ENCODE measurements at places on chromosomes 7 and 10. TPM values are rescaled to one million over a fixed set of nuclear protein-coding genes. Genes with fewer than 3 reads are reported as not detected.

GRCh38 chr10:119039161-119039560 is 9.6 kb downstream of the NANOS1 start:
- no peak for DNase-seq

DNA sequence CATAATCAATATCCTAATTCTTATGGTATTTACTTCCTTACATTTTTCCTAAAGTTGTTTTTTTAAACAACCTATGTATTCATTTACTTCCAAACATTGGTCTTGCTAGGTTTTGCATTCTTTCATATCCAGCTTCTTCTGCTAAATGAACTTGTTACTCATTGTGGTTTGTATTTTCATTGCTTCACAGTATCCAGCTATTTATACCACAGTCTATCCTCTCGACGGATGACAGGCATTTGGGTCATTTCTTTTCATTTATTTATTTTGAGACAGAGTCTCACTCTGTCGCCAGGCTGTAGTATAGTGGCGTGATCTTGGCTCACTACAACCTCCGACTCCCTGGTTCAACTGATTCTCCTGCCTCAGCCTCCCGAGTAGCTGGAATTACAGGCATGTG is 66.8 kb downstream of the CCDC6 start:
- DNase-seq = no peak

GRCh38 chr7:70710011-70710480 is 421.9 kb upstream of the GALNT17 start:
- no peak for DNase-seq

GRCh38 chr10:4343873-4344272 is 482.1 kb upstream of the AKR1E2 start:
- no peak for DNase-seq

GRCh38 chr10:112981553-112981952 is 31.5 kb downstream of the TCF7L2 start:
- DNase-seq = peak; percentile 77

GRCh38 chr10:110101464-110102144 is 93.8 kb downstream of the ADD3 start:
- no peak for DNase-seq

GRCh38 chr10:93261961-93262610 is 188.4 kb downstream of the CYP26A1 start:
- no peak for DNase-seq

GRCh38 chr10:17410907-17411306 is 43.5 kb downstream of the ST8SIA6 start:
- no peak for DNase-seq

DNA sequence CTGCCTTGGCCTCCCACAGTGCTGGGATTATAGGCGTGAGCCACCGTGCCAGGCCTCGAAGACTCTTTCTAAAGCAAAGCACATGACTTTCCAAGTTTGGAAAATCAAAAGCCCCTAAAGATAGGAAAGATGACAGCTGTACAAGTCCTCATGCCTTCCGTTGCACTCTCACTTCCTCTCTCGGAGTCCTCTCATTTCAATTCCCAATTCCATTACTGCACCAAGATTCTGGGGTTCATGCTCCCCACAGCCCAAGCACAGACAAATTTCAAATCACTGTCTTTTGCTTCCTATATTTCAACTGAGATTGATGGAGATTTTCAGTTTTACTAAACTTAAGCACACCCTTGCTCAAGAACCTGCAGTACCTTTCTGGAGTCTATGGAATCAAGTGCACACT is 10.9 kb upstream of the PLAU start:
- DNase-seq = no peak

GRCh38 chr7:125695626-125696025 is 766.0 kb upstream of the POT1 start:
- no peak for DNase-seq

GRCh38 chr10:75061709-75062505 is 49.5 kb upstream of the SAMD8 start:
- DNase-seq = no peak

GRCh38 chr7:149624006-149624405 is 126.4 kb upstream of the ZNF746 start:
- DNase-seq = peak; percentile 69

DNA sequence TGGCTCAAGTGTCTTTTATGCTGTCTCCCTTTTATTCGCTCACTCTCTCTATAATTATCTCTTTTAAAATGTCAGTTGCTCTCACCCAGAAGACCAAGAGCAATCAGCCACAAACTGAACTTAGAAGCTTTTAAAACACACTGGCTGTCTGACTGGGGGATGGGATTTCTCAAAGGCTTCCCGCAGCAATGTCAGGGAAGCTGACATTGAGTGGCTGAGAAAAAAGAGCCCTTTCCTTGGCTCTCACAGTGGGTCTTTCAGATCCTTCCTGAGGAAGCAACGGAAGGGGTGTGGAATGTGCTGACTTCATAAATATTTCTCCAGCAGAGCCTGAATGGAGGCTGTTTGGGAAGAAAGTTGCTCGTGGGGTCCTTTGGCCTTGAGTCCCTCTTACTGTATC is 445.7 kb upstream of the C7orf33 start:
- no peak for DNase-seq

- no peak for DNase-seq
Observed at GRCh38 chr7:112481833-112482670, 1.3 kb downstream of the LSMEM1 start.

DNA sequence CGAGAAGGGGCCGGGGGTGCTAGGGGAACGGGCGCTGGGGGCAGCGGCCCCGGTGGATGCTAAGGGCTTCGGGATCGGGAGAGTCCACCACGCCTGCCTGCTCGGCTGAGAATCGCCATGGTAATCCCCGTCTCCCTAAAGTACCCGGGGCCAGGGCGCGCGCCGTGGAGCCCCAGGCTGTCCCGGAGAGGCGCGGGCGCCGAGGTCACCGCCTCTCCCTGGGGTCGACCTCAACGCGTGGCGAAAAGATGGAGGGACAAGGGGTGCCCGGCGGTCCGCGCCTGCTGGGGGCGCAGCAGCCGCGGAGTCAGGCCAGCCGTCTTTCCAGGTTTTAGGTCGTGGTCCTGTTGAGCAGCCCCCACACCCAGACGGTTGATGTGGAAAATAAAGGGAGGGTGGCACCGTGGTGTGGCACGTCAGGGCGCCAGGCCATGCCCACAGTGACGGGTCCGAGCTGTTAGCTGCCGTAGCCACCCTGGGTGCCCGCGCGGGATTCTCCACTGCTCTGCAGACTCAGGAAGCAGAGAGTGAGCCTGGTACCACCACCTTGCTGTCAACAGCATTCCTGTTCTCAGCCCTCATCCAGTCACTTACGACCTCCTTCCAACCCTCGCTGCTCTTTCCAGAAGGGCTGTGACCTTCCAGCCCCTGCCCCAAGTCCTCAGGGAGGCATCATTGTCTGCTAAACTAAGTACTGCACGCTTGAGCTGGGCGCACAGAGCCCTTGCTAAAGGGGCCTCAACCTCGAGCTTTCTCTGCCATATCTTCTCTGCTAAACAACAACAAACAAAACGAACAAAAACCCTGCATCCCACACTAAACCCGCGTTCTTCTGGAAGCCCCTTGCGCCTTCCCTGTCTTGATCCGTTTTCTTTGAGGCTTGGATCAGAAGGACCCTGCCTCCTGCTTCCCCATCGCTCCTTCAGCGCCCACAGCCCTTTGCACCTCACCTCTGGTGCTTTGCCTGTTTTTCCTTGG is 666 bp downstream of the SMKR1 start:
- peak; percentile 18 for DNase-seq

GRCh38 chr10:37747081-37747480 is 110.3 kb downstream of the ZNF248 start:
- no peak for DNase-seq

GRCh38 chr10:77560471-77560870 is 77.1 kb downstream of the KCNMA1 start:
- DNase-seq = no peak

DNA sequence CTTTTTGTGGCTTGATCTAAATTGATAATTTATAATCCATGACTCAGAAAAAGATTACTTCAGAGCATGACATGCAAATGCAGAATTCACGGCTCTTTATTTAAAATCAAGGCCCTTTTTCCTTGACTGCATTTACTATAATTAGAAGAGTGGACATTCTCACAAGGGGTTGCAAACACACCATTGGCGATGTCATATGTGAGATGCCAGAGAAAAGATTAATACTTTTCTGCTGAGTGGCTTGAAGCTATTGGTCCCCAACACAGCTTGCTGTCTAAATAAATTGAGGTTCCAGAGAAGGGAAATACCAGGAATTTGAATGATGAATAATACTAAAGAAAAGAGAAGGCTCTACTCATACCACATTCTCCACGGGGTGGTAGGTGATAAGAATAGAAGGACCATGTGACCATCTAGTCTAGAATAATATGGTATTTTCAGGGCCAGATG is 78.7 kb upstream of the ARID5B start:
- no peak for DNase-seq

DNA sequence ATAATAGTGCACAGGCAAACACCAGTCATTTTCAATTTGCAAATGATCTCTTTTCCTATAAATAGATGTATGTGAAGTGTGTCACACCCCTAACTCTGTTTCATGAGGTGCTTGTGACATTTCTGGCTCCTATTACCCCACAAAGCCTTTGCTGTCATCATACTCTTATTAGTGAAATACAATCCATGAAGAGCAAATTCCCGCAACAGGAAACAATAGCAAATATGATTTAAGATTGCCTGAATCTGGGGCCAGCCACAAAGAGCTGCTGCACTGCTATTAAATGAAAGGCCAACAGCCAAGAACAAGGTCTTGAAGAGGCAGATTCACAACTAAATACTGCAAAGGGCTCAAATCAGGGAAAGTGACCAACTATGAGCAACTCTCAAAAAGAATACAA is 96.3 kb upstream of the CAV2 start:
- DNase-seq = no peak

GRCh38 chr7:107398161-107398560 is 71.7 kb upstream of the GPR22 start:
- no peak for DNase-seq

DNA sequence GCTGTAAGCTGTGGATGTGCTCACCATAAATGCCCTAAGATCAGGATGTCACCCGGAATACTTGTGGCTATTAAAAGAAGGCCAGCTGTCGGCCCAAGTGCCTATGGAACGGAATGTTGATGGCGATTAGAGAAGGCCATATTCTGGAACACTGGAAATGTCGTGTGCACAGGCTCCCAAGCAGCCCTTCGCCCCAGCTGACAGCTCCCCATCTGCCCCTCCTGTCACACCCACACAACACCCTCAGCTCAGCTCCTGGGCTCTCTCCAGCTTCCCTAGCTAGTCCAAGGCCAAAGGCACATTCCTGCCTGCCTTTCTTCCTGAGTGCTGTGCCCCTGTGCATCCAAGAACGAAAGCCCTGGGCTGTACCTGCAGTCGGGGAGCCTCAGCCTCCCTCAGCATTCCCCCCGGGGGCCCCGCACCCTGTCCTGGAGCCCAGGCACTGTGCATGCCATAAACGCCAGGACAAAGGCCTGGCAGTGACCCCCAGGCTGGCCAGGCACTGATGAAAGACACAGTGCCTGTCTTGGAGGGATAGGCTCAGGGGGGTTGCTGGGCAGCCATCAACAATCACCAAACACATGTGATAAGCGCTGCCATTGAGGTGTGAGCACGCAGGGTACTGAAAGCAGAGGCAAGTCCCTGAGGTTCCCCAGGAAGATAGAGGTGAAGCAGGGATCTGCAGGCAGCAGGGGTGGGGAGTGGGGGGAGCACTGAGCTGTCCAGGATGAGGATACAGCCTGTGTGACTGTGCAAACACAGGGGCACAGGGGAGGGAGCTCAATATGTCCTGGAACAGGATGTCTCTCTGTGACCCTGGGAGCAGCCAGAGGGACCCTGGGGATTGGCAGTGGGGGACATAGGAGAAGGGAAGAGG is 3.7 kb upstream of the LDB3 start:
- DNase-seq = no peak

GRCh38 chr7:67547183-67547907 is 550.7 kb downstream of the TYW1 start:
- no peak for DNase-seq

DNA sequence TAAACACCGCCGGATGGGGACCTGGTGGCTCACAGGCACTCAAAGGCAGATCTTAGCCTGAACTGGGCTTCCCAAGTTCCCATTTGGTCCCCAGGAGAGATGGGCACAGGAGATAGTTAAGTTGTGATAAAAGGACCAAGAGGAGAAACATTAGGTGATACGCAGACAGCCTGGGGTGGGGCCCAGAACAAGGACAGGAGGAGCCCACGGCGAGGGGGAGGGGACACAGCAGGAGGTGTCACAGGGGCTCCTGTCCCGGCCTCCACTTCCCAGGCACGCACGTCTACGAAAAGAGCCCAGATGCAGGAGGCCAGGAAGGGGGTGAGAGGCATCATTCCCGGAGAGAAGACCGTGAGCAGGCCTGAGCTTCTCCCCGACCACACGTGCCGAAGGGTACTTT is 16.3 kb upstream of the DNAAF5 start:
- DNase-seq = no peak

DNA sequence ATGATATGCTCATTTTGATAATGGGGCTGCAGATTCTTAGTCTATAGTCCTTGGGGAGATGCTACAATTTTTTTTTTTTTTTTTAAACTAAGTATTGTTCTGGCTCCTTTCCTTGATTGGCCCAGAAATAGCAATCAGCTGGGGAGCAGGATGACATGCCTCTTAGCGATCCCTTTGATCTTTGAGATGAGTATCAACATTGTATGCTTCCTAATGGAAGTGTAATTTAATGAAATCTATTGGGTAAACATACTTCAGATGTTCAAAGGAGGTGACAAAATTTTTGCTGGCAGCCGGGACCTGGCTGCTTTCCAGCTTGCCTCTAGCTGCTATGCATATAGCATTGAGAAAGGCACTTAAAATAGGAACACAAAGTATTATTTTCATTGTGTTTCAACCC is 43.5 kb downstream of the VTI1A start:
- no peak for DNase-seq

DNA sequence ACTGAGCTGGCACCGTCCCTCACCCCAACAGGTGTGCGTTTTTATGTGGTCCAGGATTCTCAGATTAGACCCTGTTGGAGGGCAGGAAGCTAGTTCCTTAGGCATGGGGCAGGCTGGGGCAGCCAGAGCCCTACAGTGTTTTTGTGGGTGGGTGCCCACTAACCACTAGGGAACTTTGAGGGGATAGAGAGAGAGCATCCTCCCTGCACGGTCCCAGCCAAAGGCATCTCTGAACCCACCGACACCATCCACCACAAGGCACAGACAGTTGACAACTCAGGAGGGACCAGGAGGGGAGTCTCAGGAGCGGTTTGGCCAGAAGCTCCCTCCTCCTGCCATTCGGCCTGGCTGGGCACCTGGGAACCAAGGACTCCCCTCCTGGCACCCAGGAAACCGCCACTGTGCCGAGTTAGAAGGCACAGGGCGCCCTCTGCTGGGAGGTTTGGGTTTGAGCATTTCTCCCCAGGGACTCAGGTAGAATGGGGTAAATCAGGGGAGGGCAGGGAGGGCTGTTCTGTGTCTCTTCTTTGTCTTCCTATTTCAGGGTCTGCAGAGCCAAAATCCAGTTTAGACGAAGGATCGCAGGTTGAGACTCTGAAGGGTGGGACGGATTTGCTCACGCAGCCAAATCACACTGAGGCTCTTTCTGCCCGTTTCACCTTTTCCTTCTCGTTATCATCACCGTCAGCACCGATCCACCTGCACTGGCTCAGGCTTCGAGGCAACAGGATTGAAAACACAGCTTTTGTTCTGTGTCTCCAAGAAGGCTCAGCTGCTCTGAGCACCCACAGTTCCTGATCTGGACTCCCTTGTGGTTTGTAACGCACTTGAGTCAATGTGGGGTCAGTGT is 84.8 kb upstream of the COL13A1 start:
- DNase-seq = peak; percentile 80

SRRT gene
- 239 TPM for total RNA-seq

BTBD16 gene
- total RNA-seq = not detected

GPR15LG gene
- not detected for total RNA-seq

FBXL13 gene
- total RNA-seq = 1.4 TPM

COL17A1 gene
- total RNA-seq = not detected

VWDE gene
- 1.4 TPM for total RNA-seq

BAG3 gene
- 13.4 TPM for total RNA-seq

Data from activated CD8-positive, alpha-beta T cell treated with anti-CD3 and anti-CD28 coated beads for 36 hours (primary cell).